Renal cortex interstitium (tissue), 15 donors: ENCODE measurements at places on chromosomes 11 and 22. TPM values are rescaled to one million over a fixed set of nuclear protein-coding genes. Genes with fewer than 3 reads are reported as not detected.

Gene TEX12
- polyA plus RNA-seq, result 0.28 TPM

Gene OR5B21
- not detected for polyA plus RNA-seq

Gene STX3
- 57.2 TPM for polyA plus RNA-seq

Gene GRIA4
- polyA plus RNA-seq, result 0.95 TPM

Gene MS4A4A
- polyA plus RNA-seq, result 7.5 TPM

DNA sequence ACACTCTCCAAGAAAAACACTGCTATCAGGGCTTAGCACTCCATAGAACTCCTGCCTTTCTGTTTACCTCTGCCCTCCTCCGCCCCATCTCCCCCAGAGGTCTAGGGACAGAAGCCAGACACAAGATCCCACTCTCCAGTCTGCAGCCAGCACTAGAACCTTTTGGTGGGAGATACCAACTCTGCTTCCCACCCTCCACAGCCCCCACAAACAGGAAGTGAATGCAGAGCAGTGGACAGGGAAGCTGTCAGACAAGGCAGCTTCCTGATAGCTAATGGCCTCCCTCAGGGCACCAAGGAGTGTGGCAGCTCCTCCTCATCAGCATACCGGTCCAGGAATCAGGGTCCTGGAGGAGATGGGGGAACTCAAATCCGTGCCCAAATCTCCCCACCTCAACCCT lies 5.1 kb downstream of the SCN4B start:
- DNase-seq, result no peak

DNA sequence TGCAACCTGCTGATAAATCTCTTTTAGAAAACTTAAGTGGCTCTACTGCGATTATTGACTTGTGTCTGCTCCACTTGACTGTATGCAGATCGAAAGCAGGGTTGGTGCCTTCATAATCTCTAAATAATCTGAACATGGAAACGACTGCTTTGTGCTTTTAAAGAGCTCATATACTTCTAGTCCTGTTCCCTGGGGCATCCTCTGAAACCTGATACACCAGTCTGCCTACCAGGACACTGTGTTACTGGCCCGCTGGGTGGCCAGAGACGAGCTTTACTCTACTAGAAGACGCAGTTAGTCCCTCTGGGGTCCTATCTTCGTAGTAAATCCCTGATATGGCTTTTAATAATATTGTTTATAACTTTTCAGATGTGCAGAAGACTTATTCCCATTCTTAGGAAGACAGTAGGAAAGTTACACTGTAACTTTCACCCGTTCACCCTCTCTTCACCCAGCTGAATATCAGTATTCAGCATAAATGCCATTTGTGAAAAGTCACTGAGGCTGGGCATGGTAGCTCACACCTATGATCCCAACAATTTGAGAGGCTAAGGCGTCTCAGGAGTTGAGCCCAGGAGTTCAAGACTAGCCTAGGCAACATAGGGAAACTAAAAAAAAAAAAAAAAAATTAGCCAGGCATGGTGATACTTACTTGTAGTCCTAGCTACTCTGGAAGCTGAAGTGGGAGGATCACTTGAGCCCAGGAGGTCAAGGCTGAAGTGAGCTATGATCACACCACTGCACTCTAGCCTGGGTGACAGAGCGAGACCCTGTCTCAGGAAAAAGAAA lies 9.0 kb upstream of the HTR3B start:
- DNase-seq, result no peak

DNA sequence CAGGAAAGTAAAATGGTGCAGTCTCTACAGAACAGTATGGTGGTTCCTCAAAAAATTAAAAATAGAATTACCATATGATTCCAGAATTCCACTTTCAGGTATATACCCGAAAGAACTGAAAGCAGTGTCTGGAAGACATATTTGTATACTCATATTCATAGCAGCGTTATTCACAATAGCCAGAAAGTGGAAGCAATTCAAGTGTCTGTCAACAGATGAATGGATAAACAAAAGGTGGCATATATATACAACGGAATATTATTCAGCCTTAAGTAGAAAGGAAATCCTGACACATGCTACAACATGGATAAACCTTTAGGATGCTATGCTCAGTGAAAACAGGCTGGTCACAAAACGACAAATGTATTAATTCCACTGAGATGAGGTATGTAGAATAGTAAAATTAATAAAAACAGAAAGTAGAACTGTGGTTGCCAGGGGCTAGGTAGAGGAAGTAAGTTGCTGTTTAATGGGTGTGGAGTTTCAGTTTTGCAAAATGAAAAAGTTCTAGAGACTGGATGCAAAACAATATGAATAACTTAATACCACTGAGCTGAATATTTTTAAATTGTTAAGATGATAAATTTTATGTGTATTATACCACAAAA lies 14.5 kb downstream of the SAA1 start:
- DNase-seq, result no peak

- no peak for DNase-seq
Observed at GRCh38 chr22:45248832-45249561, 8.3 kb upstream of the KIAA0930 start.

GRCh38 chr11:95717314-95717713 lies 72.3 kb downstream of the FAM76B start:
- DNase-seq, result no peak

- no peak for DNase-seq
Observed at GRCh38 chr11:12901272-12901671, 107.8 kb upstream of the RASSF10 start.

GRCh38 chr22:32777987-32778386 lies 23.5 kb upstream of the TIMP3 start:
- DNase-seq, result no peak

DNA sequence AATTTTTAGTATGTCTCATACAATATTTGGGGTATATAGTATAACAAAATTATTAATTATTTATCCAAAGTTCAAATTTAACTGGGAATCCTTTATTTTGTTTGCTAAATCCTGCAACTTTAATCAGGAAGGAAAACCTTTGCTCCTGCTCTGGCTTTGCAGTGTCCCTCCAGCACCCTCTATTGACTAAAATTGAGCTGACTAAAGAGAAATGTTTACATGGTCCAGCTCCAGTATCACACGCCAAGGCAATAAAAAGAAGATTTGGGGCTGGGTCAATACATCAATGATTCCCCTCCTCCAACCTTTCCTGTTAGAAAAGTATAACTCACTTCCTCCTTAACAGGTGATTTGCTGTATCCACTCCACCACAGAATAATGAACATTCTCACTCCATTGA lies 153.0 kb upstream of the LRRC4C start:
- no peak for DNase-seq

DNA sequence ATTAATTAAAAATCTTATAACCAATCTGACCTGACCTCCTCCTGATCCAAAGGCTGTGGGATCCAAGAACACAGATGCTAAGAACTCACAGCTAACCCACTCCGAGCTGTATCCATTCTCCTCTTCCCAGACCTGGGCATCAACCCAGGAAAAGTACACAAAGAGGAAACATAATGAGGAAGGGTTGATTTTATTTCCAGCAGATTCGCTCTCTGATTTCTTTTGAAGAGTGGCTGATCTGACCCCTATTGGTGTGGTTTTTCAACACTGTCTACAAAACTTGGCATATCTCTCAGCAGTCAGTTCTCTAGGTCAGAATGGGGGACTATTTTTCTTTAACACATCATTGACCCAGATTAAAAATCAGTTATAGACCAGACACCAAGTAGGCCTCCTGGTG lies 201.9 kb upstream of the UBASH3B start:
- no peak for DNase-seq

- peak; percentile 41 for DNase-seq
Observed at GRCh38 chr11:69311767-69312385, 17.9 kb downstream of the MYEOV start.

- DNase-seq, result no peak
Observed at GRCh38 chr11:32331792-32332191, 103.5 kb downstream of the WT1 start.

DNA sequence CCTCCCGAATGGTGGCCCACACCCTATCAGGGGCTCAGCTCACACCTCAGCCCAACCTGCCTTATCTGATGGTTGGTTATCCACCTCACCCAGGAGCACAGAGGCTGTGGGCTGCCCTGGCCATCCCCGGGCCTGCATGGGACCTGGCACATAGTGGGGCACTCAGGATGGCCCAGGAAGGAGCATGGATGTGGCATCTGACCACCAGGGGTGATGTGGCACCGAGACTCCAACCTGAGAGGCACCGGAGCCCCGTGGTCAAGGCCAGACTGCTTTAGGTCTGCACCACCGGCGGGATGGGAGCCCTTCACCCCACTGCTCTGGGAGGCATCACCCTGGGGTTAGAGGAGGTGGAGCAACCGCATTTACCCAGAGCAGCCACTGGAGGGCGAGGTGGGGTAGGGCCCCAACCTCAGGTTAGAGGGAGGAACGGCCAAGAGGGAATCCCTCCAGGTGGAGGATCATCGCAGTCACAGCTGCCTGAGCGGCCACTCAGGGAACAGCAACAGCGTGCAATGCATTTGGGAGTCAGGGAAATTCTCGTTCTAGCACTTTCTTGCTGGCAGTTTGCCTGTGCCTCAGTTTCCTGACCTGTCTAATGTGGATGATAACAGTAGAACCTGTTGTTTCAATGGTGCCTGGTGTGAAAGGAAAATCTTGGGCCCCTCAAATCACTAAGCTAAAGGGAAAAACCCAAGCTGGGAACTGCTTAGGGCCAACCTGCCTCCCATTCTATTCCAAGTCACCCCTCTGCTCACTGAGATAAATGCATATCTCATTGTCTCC lies 52.9 kb upstream of the CARS1 start:
- no peak for DNase-seq

GRCh38 chr11:67349928-67350465 lies 3.3 kb downstream of the POLD4 start:
- DNase-seq, result no peak

- DNase-seq, result no peak
Observed at GRCh38 chr22:16800358-16800757, 24.9 kb downstream of the XKR3 start.
